ENCODE measurements at places on chromosomes 5 and 9.

- DNase-seq = no peak
Observed at GRCh38 chr5:33793836-33794549, 97.8 kb downstream of the ADAMTS12 start.

- DNase-seq = no peak
Observed at GRCh38 chr9:116243708-116244107, 90.1 kb downstream of the PAPPA start.

- DNase-seq = no peak
Observed at GRCh38 chr9:14310311-14310710, 3.6 kb downstream of the NFIB start.

DNA sequence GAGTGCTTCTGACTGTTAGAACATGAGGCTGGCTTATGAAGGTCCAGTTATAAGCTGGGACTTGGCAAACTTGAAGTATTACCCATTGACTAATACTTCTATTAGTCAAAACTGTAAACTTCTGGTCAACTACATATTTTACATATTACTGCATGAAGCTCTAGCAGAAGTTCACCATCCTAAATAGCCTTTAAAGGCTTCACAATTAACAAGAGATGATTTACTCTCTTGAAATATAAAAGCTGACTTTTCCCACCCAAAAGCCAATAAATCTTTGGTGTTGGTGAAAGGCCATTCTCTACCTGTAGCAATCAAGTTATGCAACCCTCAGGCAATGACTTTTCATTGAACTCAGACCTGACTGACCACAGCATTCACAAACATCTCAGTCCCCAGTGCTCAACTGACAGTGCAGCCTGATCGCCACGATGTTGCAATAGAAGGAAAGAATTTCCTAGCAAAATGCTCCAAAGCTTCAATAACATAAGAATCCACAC lies 345.6 kb downstream of the EBF1 start:
- DNase-seq = no peak

GRCh38 chr5:13552361-13552760 lies 392.1 kb downstream of the DNAH5 start:
- DNase-seq = no peak

- no peak for DNase-seq
Observed at GRCh38 chr9:23288545-23288944, 537.5 kb downstream of the ELAVL2 start.

- no peak for DNase-seq
Observed at GRCh38 chr5:6638236-6638635, 5.0 kb downstream of the SRD5A1 start.

GRCh38 chr5:138276402-138277054 lies 2.1 kb upstream of the GFRA3 start:
- DNase-seq = no peak

DNA sequence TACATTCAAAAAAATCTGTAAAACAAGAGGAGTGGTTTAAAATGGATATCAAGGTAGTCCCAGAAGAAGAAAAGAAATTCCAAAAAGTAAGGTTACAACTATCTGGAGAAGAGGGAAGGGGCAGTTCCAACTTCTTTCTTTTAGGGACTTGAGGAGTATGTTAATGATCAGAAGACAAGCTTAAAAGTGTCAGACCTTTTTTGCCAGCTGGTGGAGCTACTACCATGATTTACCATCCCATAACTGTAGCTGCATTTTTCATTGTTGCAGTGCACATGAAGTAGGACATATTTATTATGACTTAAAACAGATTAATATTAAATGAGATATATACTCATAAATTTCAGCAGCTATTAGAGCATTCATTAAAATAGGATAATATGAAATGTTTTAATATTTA lies 158.5 kb upstream of the RGS7BP start:
- no peak for DNase-seq

DNA sequence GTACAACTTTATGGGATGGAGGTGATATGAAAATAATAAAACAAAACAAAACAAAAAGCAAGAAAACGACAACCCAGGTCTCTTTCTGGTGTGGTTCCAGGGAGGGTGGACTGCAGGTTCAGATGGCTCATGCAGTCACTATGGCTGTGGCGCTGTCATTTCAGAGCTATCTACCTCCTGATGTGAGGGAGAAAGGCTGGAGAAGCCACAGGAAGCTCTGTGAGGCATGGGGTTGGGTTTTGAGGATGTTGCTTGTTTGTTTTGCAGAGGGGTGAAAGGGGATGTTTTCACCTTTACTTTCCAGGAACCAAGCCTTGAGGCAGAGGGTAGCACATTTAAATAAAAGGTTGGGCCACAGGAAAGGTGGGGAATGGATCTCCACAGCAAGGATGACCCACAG lies 18.7 kb downstream of the NIPAL4 start:
- no peak for DNase-seq

DNA sequence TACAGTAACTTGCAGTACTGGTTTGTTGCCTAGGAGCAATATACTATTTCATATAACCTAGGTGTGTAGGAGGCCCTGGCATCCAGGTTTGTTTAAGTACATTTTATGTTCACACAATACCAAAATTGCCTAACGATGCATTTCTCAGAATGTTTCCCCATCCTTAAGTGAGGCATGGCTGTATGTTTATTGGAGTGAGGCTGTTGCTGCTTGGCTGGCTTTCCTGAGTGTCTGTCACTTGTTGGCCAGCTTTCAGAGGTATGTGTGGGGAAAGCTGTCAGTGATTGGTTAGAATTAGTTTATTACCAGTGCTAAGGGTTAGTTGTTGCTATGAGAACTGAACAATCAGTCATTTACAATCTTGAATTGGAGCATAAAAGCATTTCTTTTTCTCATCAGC lies 154.1 kb upstream of the CDH12 start:
- DNase-seq = no peak

DNA sequence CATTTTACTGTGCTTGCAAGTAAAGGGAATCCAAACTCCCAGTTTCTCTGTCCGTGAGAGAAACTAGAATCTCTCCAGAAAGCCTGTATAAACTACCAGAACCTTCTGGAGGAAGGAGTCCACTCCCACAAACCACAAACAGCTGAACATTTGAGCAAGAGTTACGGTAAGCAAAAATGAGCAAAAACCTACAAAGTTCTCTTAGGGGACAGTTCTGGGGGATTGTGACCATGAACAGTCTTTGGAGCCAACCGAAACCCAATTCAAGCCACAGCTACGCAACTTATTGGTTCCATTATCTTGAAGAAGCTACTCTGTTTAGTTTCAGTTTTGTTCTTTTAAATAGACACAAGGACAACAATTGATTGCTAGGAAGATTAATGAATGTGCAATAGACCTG lies 330.6 kb downstream of the ASTN2 start:
- DNase-seq = no peak

DNA sequence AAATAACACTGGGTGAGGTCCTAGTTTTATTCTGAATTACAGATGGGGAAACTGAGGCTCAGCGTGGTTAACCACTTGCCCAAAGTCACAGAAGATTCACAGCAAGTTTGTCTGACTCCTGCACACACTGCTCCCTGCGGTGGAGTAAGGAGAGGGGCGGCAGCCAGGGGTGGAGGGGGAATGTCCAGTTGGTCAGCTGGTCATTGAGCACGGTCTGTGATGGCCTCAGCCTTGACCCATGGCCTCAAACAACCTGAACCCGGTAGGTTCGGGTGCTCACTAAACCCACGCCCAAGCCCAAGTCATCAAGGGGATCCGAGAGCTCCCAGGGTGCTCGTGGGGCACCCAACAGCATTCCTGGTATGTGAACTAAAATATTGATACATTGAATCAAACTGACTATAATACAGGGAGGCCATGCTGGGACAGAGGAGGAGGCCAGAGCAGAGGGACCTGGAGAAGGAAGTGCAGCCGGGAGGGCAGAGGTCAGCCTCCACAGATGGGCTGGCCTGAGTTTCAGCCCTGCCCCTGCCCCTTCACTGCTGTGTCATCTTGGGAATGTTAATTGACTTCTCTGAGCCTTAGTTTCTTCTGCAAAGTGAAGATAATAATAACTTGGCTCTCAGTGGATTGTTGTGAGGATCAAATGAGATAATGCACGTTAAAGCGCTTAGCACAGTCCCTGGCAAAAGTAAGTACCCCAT lies 3.6 kb upstream of the IL17B start:
- no peak for DNase-seq

GRCh38 chr5:156479849-156480248 lies 152.9 kb downstream of the SGCD start:
- no peak for DNase-seq

DNA sequence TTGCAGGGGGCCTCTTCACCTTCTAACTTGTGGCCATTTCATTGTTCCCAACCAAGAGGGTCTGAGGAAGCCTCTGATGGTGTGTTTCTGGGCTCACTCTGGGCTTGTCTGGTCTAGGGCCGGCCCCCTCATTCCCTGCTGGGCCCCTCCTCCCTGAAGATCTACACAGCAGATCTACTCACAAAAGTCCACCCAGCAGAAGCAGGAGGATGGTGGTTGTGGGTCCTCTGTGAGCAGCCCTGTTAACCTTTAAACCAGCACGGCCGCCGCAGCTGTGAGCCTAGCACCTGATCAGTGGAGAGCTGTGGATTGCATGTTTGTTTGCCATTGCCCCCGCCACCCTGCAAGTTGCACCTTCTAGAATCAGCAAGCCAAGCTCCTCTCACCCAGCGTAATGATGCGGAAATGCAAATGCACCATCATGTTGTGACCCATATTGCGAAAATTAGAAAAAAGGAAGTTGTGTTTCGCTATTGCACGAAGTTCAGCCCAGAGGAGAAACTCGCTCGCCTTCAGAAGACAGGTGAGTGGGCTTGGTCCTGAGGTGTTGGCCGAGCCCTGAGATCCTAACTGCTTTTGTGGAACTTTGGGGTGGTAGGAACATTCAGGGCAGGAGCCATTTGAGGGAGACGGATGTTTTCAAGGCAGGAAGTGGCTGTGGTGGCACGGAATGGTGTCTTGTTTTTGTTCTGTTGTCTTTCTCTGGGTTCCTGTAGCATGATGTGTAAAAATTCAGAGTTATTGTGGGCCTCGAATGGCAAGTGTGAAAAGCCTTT lies 16.7 kb downstream of the FGD3 start:
- DNase-seq = peak; percentile 50

- DNase-seq = no peak
Observed at GRCh38 chr9:5622016-5622415, 6.9 kb upstream of the RIC1 start.

GRCh38 chr5:17477043-17477442 lies 21.0 kb upstream of the TAF11L2 start:
- no peak for DNase-seq

- no peak for DNase-seq
Observed at GRCh38 chr5:124234022-124234769, 512.2 kb downstream of the ZNF608 start.

- DNase-seq = no peak
Observed at GRCh38 chr9:130992682-130993032, 16.3 kb upstream of the LAMC3 start.

DNA sequence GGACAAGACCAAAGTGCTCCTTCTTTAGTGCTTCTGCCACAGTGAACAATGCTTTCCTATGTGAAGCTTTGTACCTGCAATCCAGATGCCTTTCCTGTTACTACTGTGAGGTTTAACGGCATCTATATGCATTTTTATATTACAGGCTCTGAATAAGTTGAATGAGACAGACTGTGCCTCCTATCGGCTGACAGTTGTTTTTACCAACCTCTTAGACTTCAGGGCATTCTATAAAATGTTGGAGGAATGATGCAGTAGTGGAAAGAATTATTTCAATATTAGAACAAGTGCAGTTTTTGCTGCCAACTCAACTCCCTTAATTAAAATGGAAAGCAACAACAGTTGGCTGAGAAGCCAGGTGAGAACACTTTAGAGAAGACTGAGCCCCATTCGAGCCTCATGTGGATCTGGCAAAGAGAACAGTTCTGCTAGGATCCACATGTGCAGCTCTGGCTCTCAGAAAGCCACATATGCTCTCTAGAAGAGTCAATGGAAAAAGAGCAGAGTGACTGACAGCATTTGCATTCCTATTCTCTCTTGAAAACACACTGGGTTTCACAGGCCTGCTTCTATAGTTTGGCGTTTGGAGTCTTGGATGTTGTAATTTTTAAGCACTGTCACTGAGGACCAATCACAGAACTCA lies 147.5 kb downstream of the LURAP1L start:
- no peak for DNase-seq

DNA sequence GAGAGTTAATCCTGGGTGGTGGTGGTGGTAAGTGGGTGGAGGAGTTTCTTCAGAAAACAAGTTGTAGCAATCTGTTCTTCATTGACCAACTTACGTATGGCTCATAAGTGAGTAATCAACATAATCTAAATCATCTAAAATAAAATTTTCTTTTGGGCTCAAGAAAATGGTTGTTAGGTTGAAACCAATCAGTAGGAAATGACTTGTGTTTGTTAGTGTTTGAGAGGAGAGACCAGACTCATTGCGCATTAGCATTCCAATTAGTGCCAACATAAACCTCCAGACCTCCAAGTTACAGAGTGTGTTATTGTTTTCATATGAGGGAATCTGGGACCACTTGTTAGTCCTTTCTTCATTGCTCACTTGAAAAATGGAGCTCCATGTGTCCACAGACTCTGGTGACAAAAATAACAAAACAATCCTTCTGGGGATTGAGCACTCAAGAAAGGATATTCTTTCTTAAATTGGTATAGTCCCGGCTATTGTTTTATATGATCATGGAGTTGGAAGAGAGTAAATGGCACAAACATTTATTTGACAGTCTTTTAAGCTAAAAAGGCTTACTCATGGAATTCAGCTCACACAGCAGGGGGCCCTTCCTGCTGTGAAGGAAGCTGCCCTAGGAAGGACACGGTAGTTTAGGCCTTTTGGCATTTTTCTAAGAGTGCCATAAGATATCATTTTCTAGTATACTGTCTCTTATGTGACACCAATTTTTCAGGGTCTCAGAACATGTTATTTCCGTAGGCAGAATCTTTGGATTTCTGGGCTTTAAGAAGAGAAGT lies 441.1 kb downstream of the EBF1 start:
- DNase-seq = no peak

GRCh38 chr9:15308511-15308910 lies 1.5 kb upstream of the TTC39B start:
- DNase-seq = no peak

- no peak for DNase-seq
Observed at GRCh38 chr5:20498926-20499325, 510.9 kb upstream of the CDH18 start.

GRCh38 chr5:142935014-142935413 lies 164.8 kb downstream of the ARHGAP26 start:
- DNase-seq = no peak

- DNase-seq = no peak
Observed at GRCh38 chr9:13939134-13939533, 374.8 kb downstream of the NFIB start.
